Activated CD4-positive, alpha-beta T cell treated with anti-CD3 and anti-CD28 coated beads for 36 hours (primary cell): ENCODE measurements at places on chromosomes 6 and 20. TPM values are rescaled to one million over a fixed set of nuclear protein-coding genes. Genes with fewer than 3 reads are reported as not detected.
A peak's percentile ranks its signal among the peaks of the same experiment; 100 is the strongest.

DNA sequence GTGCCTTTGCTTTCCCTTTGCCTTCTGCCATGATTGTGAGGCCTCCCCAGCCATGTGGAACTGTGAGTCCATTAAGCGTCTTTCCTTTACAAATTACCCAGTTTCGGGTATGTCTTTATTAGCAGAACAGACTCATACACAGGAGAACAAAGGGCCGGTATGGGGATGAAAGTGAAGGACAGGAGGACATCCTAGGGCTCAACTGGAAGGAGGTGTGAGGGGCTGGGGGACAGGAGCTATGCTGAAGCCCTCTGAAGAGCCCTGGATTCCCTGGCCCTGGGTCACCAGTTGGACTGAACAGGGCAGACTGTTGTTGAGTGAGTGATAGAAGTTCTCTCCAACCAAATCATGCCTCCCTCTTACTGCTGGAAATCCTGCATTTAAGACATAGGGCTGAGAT, 105.8 kb downstream of the SCML4 start:
- no peak overlapping the region for H3K4me3 ChIP-seq
- H3K4me1 ChIP-seq: peaks cover 71% of the 10 kb centered on the region

- no peaks in the 10 kb centered on the region for H3K27me3 ChIP-seq
- H3K4me1 ChIP-seq: peaks cover 2% of the 10 kb centered on the region
- H3K4me3 ChIP-seq: no peak overlapping the region
These were observed 656.3 kb upstream of the NOX3 start for GRCh38 chr6:156111913-156112312.

DNA sequence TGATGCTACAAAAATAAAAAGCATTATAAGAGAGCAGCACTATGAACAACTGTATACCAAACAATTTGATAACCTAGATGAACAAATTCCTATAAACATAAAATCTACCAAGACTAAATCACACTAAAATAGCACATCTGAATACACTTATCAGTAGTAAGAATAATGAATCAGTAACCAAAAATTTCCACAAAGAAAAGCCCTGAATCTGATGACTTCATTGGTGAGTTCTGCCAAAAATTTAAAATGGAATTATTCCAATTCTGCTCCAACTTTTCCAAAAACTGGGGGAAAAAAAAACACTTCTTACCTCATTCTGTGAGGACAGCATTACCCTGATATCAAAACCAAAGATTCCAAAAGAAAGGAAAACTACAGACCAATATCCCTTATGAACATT, 206.2 kb downstream of the WDR27 start:
- H3K4me1 ChIP-seq: no peaks in the 10 kb centered on the region
- no peak for DNase-seq
- H3K36me3 ChIP-seq: no peaks in the 10 kb centered on the region
- no peak overlapping the region for H3K4me3 ChIP-seq

DNA sequence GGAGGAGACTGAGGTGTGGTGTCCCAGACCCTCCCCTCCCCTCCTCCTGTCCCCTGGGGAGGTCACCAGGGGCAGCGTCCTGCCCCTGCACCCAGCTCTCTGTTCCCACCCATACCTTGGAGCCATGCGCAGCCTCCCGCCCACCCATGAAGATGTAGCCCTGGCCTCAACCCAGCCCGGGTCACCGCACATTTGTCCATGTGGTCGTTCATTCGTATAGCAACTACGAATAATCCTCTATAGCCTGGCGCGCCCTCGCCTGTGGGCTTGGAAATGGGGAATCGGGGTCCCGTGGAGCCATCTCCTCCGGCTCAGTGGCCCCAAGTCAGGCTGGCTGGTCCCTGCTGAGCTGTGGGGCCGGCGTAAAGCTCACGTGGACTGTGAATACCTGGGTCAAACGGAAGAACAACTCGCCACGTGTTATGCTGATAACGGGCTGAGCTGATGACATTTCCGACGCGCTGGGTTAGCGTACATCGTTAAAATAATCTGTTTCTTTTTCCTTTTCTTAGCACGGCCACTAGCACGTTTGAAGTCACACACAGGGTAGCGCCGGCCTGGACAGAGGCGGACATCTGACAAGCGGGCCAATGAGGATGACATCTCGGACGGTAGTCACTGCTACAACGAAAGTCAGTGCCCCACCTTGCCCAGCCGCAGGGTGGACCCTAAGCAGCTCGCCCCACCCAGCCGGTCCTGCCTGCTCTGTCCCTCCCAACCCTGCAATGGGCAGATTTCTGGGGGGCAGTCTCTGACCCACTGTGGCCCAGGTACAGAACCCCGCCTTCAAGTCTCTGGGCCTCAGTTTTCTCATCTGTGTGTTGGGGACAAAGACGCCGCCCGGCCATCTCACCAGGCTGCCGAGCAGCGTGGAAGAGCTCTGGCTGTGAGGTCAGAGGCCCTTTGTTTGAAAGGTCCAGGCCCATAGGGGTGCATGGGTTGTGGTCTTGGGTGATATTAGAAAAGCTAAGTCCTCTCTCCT, 19.8 kb upstream of the RBBP8NL start:
- H3K36me3 ChIP-seq: no peaks in the 10 kb centered on the region
- no peak for DNase-seq
- H3K4me1 ChIP-seq: no peaks in the 10 kb centered on the region
- no peak overlapping the region for H3K27ac ChIP-seq

DNA sequence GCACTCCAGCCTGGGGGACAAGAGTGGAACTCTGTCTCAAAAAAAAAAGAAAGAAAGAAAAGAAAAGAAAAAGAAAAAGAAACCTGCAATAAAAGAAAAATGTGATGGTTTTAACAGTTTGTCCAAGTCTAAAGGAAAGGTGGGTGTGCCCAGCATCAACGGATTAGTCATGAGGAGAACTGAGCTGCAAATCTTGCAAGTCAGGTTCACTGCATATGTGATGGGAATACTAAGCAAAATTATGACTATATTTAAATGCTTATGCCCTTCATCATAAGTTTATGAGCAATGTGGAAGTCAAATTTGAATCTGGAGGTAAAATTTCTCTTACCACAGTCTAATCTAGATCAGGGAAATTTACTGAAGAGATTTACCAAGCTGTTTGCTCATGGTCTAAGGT, 13.1 kb upstream of the CDK19 start:
- no peak overlapping the region for H3K4me3 ChIP-seq
- H3K36me3 ChIP-seq: no peaks in the 10 kb centered on the region
- no peak for DNase-seq
- no peaks in the 10 kb centered on the region for H3K4me1 ChIP-seq
- H3K27ac ChIP-seq: no peak overlapping the region
- H3K27me3 ChIP-seq: no peaks in the 10 kb centered on the region

The CST2 gene
- total RNA-seq: not detected

The B3GALT4 gene
- 2.8 TPM for total RNA-seq

GRCh38 chr6:151005896-151006632, 140.6 kb downstream of the MTHFD1L start:
- H3K27ac ChIP-seq: peak overlapping the region; percentile 48
- H3K4me1 ChIP-seq: peaks cover 33% of the 10 kb centered on the region
- peaks cover 39% of the 10 kb centered on the region for H3K36me3 ChIP-seq
- no peak for DNase-seq
- H3K4me3 ChIP-seq: no peak overlapping the region

DNA sequence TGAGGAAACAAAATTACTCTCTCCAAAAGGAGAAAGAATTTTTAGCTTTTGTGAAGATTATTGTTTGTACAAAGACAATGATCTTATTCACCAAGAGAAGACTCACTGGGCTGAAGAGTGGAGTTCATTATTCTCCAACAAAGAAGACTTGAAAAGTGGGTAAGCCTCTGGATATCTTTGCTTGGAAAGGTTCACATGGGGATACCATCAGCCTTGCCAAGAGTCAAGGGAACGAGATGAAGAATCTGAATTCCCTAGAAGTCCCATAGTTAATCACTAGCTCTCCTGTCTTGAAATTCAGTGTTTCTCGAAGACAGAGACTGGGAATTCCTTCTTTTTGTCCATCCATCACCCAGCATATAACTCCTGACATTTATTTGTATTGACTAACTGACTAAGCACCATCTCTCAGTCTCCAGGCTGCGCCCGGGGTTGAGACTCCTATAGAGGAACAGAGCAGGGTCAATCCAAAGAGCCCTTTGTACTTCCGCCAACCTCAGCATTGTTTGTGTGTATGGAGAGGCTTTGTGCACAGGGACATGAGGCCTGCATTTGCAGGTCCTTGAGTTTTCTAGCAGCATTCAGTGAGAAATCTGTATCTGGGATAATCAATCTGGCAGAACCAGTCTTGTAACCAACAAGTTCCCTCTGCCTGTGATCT, 461.9 kb downstream of the KIF16B start:
- H3K27ac ChIP-seq: no peak overlapping the region
- DNase-seq: no peak
- no peaks in the 10 kb centered on the region for H3K4me1 ChIP-seq
- H3K36me3 ChIP-seq: no peaks in the 10 kb centered on the region

The TCF21 gene
- total RNA-seq: not detected

GRCh38 chr6:140269591-140270165, 895.2 kb upstream of the CITED2 start:
- no peak for DNase-seq
- H3K36me3 ChIP-seq: no peaks in the 10 kb centered on the region
- peaks cover 2% of the 10 kb centered on the region for H3K27me3 ChIP-seq
- no peak overlapping the region for H3K27ac ChIP-seq

DNA sequence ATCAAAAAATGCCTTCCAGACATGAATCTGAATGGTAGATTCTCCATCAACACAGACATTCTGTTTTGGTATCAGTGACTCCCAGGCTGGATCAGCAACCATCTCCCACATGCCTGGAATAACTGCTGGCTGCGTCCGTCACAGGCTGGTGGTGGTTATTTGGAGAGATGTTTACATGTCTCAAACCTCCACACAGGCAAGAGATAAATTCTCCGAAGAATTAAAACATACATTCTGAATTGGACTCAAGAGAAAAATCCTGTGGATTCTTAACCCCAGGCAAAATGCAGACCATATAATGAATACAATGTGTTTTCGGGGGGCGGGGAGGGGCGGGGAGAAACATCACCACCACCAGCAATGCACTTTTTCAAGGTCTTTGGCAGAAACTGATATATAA, 108.2 kb downstream of the THBS2 start:
- H3K27ac ChIP-seq: no peak overlapping the region
- peaks cover 7% of the 10 kb centered on the region for H3K27me3 ChIP-seq
- H3K4me3 ChIP-seq: no peak overlapping the region

The OR2J3 gene
- not detected for total RNA-seq

DNA sequence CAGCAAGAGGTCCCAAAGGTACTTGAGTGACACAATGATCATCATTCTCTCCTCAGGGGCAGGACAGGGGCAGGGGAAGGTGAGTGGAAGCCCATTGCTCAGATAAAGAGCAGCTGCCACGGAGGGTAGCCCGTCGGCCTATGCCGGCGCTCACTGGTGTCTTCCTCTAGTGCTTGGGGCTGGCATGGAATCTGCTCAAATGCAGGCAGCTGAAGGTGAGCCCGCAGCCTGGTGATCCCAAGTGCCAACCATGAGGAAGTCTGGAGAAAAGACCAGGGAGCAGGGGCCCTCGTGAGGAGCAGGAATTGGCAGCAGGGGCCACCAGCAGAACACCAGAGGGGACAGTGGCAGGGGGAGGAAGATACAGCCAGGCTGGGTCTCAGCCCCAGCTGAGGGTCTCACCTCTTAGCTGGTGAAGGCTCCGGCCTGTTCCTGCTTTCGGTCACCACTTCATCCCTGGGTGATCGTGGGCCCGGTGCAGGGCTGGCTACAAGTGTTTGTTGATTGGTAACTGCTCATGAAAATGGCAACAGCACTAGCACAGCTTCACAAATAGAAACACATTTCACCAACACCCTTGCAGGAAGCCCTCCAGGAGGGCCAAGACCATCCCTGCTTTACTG, 24.7 kb downstream of the RBCK1 start:
- H3K36me3 ChIP-seq: peaks cover 63% of the 10 kb centered on the region
- no peaks in the 10 kb centered on the region for H3K27me3 ChIP-seq
- H3K27ac ChIP-seq: peak overlapping the region; percentile 94
- peaks cover 61% of the 10 kb centered on the region for H3K4me1 ChIP-seq
- H3K4me3 ChIP-seq: peak overlapping the region; percentile 51

- H3K27me3 ChIP-seq: peaks cover 12% of the 10 kb centered on the region
- DNase-seq: no peak
- no peak overlapping the region for H3K27ac ChIP-seq
- no peaks in the 10 kb centered on the region for H3K36me3 ChIP-seq
These were observed 6.7 kb downstream of the TTLL2 start for GRCh38 chr6:167331565-167331964.

DNA sequence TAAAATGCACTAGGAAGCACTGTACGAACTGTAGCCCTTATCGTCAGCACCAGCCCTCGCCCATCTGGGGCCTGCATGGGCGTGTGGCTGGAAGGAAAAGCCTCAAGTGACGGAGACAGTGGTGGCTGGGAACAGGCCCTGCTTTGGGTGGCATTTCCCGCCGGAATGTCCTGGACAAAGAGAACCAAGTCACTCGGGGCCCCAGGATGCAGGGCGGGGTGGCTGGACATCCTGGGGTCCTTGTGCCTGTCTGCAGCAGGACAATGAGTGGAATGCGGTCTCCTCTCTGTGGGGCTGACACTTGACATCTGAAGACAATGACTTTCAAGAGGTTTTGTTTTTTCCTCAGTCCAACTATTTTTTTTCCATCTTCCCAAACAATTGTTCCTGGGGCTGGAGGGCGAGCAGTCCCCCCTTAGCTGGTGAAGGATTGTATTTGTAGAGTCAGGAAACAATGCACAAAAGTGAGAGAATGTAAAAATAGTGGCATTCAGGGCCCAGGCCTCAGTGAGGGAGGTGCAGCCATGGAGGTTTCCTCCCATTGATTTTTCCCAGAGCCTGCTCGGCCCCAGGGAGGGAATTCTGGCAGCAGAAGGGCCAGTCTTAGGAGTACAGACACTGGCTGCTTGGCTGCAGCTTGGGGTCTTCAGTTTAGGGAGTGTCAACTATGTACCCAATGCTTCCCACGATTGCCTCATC, 64.4 kb downstream of the PREX1 start:
- no peak overlapping the region for H3K27ac ChIP-seq
- DNase-seq: no peak
- H3K27me3 ChIP-seq: no peaks in the 10 kb centered on the region

- H3K36me3 ChIP-seq: no peaks in the 10 kb centered on the region
- no peak overlapping the region for H3K4me3 ChIP-seq
- no peak overlapping the region for H3K27ac ChIP-seq
- no peaks in the 10 kb centered on the region for H3K4me1 ChIP-seq
- no peaks in the 10 kb centered on the region for H3K27me3 ChIP-seq
These were observed 70.7 kb upstream of the NCOA3 start for GRCh38 chr20:47430862-47431588.

DNA sequence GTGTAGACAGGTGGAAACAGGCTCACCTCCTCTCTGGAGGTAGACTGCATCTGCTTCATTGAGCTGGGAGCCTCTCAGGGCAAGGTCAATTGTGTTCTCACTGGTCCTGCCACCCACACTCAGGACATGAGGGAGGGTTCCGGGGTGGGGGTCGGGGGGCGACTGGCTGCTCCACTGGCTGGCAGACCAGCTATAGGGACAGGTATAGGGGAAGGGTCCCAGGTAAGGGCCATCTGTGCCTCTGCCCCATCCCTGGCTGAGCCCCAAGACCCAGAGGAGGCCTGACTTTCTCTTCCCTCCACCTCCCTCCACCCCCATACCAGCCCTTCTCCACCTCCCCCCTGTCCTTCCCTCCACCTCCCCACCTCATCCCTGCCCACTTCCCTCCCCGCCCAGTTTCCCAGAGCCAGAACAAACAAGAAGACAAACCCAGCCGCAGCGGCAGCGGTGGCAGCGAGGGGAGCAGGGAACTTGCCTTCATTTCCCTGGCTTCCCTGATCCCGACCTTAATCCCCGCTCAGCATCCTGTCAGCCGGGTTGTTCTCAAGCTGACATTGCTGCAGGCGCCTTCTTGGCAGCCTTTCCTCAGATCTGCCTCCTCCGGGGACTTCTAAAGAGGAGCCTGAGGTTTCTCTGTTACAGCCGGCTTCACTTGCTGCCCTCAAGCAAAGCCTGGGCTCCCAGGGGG, 18.3 kb upstream of the FOXP4 start:
- no peaks in the 10 kb centered on the region for H3K36me3 ChIP-seq
- peaks cover 11% of the 10 kb centered on the region for H3K27me3 ChIP-seq
- no peak for DNase-seq
- no peak overlapping the region for H3K27ac ChIP-seq
- peaks cover 23% of the 10 kb centered on the region for H3K4me1 ChIP-seq
